ENCODE measurements at places on chromosomes 7 and 10.

GRCh38 chr10:422675-423074, 266.8 kb downstream of the DIP2C start:
- DNase-seq = no peak

DNA sequence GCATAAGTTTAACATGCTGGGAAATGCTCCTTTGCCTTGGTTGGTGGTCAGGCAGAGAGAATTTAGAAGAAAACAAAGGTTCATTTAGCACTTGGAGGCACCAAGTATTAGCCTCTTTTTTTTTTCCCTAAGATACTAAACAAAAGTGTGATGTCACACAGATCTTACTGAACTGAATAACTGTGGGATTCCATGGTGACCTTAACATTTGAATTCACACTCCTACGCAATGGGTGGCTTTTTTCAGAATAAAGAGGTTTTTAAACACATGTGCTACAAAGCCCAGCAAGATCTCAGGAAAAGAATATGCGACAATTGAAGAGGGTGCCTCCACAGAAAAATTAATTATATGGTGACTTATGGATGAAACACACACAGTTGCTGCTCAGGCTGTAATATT, 133.4 kb upstream of the ABCB5 start:
- no peak for DNase-seq

- no peak for DNase-seq
Measured at GRCh38 chr10:50362547-50363125, 111.3 kb upstream of the ASAH2 start.

- no peak for DNase-seq
Measured at GRCh38 chr10:12484002-12484918, 134.9 kb downstream of the CAMK1D start.

- no peak for DNase-seq
Measured at GRCh38 chr7:140219672-140220524, 43.1 kb upstream of the KDM7A start.

DNA sequence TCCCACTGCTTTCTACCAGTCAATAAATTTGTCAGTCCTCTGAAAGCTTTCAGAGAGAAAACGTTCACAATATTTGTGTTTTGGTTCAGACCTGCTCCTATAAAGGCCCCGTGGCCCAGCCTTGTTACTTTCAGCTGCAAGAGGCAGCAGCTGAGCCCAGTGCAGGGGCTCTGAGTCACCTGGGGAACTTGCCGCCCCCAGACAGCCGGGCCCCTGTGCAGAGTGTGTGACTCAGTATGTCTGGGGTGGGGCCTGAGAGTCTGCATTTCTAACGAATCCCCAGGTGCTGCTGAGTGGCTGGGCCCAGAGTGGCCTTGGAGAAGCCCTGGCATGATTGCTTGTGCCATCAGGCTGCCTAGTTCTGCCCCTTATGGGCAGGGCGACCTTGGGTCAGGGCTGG, 303.5 kb downstream of the PAXIP1 start:
- DNase-seq = no peak

DNA sequence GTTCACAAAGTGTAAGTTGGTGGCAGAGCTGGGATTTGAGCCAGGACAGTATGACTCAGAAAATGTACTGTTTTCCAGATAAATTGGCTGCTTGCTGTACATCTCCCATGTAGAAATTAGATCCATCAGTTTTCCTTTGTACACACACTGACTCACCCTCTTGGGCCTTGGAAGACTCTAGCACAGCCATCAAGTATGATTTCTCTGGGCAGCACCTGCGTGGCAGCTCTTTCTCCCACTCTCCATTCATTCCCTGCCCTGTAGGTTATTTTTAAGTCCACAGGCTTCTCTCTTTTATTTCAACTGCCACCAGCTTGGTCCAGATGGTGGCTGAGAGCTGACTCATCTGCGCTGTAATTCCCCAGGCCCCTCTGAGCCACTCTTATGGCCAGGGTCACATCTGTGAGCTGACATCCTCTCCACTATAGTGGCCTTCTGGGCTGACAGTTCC, 28.3 kb upstream of the SDK1 start:
- no peak for DNase-seq

GRCh38 chr7:41475801-41476459, 227.0 kb downstream of the INHBA start:
- no peak for DNase-seq

GRCh38 chr7:114740941-114741340, 181.0 kb upstream of the MDFIC start:
- DNase-seq = no peak

DNA sequence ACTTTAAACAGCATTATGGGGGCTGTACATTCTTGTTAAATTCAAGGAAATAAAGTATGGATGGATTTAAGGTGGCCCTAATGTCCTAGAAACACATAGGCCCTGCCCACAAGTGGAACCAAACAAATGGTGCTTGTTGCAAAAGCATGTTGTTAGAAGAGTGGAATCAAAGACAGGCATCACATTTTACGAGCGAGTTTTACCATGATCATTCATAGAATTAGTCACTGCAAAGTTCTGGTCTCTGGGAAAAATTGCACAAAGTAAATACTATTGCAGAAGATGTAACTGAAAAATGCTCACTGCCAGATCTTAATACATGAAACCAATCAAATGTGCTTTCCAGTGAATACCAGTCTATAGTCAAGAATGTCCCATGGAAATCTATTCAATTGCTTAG, 677.1 kb downstream of the PARD3 start:
- peak; percentile 58 for DNase-seq

GRCh38 chr7:51262796-51263531, 53.6 kb downstream of the COBL start:
- DNase-seq = no peak

DNA sequence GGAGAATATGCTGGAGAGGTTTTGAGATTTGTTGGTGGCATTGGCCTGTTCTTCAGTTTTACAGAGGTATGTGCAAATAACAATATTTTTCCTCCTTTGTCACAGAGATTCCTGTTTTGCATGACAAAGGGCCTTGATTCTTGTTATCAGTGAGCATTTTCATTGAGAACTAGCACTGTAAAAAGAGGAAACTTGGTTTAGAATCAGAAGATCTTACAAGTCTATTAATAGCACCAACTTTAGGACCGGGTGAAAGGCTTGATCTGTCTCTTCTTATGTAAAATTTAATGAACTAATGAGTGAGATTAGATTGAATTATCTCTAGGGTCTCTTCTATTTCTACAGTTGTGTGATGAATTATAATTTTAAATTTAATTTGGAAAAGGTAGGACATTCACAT, 25.5 kb downstream of the TSPAN13 start:
- DNase-seq = no peak

DNA sequence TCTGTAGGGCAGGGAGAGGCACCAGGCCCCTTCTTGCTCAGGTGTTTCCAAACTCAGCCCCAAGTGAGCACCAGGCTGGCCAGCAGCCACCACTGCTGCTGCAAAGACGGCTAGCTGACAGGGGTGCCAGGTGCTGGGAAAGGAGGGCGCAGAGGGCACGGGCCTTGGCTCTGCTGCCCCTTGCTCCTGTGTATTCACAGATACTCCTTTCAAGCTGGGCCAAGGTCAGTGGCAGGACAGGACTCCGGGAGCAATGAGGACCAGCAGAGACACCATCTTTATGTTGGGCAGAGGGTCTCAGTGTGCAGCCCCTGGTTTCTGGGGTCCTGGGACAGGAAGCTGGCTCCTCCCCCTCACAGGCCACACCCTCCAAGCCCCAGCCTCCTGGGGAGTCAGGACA, 110.1 kb downstream of the SMURF1 start:
- DNase-seq = no peak

DNA sequence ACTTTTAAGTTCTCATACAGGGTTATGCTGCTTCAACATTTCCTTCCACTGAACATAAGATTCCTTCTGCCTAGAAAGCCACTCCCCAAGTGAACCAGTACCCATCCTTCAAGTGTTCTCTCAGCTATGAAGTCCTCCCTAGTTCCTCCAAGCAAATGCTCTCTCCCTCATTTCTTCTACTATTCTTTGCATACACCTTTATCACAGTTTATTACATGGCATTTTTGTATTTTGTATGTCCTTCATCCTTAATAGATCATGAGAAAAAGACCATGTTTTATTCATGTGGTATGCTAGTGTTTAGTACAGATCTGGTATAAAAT, 1.9 kb downstream of the SYPL1 start:
- DNase-seq = no peak

- no peak for DNase-seq
Measured at GRCh38 chr7:50651271-50651989, 86.2 kb upstream of the DDC start.

- DNase-seq = no peak
Measured at GRCh38 chr10:69960988-69961880, 91.4 kb upstream of the MACROH2A2 start.

- DNase-seq = no peak
Measured at GRCh38 chr7:75950111-75950681, 35.2 kb downstream of the POR start.

- DNase-seq = peak; percentile 1
Measured at GRCh38 chr7:35253710-35254495, at the start of gene TBX20. TBX20 (minus strand) TSS chr7:35254100; CDS start chr7:35253620, 480 bp downstream.

DNA sequence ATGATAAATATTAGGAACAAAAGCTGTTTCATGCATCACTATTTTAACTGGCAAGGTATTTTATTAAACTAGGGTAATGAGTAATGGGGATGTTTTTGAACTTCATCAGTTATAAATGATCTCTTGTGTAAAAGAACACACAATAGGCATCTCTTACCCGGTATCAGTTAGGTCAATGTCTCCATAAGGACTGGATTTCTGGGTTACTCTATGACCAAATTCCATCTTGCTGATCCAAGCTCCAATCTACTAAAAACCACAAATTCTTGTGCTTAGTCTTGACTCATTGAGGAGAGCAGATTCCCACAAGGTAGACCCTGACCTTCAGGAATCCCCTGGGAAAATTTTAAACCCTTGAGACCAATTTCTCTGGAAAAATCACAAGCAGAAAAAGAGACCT, 1167.7 kb downstream of the XPNPEP1 start:
- DNase-seq = no peak

DNA sequence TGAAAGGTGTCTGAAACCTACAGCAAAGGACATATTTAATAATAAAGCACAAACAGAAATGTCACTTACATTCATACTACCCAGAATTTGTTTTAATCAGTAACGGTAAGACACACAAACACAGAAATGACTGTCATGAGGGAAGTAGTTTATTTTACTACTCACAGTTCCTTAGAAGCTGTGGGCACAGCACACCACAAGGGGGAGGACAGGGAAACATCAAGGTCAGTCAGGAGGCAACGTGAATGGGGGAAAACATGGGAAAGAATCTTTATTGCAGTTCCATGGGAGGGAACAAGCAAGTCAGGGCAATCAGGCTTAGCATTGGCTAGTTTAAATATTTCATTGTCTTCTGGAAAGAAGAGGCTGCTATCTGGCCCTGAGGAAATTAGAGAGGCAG, 123.8 kb upstream of the PDSS1 start:
- DNase-seq = no peak

- DNase-seq = no peak
Measured at GRCh38 chr10:92112462-92112861, 178.4 kb downstream of the CPEB3 start.

- DNase-seq = no peak
Measured at GRCh38 chr10:86170255-86171108, 196.1 kb downstream of the GRID1 start.

- DNase-seq = no peak
Measured at GRCh38 chr7:45626441-45627430, 52.6 kb downstream of the ADCY1 start.

DNA sequence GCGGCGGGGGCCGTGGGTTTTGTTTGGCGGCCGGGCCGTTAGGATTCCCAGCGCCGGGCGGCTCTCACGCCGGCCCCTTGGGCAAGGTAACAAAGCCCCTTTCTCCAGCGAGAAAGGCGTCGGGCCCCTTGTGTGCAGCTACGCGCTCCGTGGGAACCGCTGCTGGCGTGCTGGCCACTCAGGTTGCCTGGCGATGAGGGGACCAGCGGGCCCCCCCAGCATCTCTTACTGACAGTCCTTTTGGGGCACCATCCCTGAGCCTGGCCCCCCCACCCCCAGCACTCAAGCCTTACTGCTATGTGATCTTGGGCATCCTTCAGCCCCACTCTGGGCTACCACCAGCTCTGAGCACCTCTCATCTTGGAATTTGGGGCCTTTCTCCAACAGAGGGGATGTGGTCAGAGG, 1.8 kb downstream of the LFNG start:
- no peak for DNase-seq

- DNase-seq = no peak
Measured at GRCh38 chr7:119802147-119802546, 470.8 kb upstream of the KCND2 start.

DNA sequence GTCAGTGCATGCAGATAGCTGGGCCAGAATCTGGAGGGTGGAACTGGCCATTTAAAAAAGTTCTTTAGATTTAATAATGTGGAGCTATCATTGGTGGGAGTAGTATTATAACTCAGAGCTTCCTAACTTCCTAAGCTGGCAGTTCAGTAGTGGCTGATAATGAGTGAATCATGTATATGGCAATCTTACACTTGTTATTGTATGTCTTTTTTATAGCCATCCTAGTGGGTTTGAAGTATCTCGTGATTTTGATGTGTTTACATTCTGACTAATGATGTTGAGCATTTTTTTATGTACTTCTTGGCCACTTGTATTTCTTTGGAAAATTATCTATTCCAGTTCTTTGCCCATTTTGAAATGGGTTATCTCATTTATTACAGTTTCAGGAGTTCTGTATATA, 15.4 kb downstream of the TFAM start:
- DNase-seq = no peak

DNA sequence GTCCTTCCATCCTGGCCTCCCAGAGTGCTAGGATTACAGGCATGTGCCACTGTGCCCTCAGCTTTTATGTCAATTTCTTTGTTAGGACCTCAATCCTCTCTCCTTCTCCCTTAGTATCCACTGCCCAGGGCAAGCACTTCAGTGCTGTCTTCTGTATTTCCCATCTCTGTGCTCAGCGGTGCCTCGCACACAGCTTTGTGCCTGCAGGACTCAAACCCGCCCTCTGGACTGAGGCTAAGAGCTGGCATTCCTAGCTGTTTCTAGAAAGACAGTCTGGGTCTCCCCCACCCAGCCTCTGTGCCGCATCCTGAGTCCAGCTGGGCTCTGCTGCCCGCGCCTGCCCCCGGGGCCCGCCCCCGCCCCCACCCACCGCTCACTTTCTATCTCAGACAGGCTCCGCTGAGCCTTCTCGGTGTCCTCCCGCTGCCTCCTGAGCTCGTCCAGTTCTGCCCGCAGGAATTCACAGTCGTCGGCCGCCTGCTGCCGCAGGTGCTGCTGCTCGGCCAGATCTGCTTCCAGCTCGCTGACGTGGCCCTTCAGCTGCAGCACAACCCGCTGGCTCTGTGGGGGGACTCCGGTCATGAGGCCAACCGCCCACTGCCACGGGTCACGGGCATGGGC, 67.3 kb downstream of the SPDYE5 start:
- DNase-seq = no peak

DNA sequence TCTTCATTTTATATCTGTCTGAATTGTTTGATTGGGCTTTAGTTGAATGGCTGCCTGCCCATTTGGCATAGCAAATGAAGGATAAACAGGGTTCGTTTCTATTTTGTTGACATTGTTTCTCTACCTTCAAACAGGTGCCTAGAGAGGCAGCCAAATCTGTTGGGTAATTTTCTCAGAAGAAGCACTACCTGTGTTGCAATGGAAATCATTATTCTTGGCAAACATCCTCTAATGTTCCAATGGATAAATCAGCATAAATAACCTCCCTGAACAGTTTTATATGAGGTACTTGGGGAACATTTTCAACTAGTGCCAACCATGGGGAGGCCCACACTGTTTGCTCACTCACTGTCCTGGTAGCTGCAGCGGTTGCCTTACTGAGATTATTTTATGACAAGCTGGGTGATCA, 64.4 kb upstream of the PLPP4 start:
- no peak for DNase-seq

- DNase-seq = no peak
Measured at GRCh38 chr7:22989643-22990587, 24.0 kb downstream of the HYCC1 start.

GRCh38 chr7:33425929-33426678, 296.7 kb downstream of the BBS9 start:
- no peak for DNase-seq

All from GM04504 (cell line).